Keratinocyte (primary cell): ENCODE measurements at places on chromosomes 6 and 20. TPM values are rescaled to one million over a fixed set of nuclear protein-coding genes. Genes with fewer than 3 reads are reported as not detected.

Gene COL11A2
- 0.06 to 0.18 TPM (median 0.08 TPM) in 3 replicates for polyA plus RNA-seq

Gene GHRH
- not detected in 3 replicates for polyA plus RNA-seq

Gene HLA-DOB
- polyA plus RNA-seq = 9.2 to 12.7 TPM (median 12.5 TPM) in 3 replicates

Gene FAM110A
- polyA plus RNA-seq = 12.3 to 15.5 TPM (median 13.2 TPM) in 3 replicates

- no peak for DNase-seq
- peaks cover 8% of the 10 kb centered on the region for H3K36me3 ChIP-seq
- H3K4me3 ChIP-seq = no peak overlapping the region
- H3K27ac ChIP-seq = no peak overlapping the region
- peaks cover 19% of the 10 kb centered on the region for H3K4me1 ChIP-seq
These were observed 61.6 kb downstream of the SRC start for GRCh38 chr20:37407573-37408002.

- no peaks in the 10 kb centered on the region for H3K36me3 ChIP-seq
- H3K27me3 ChIP-seq = peaks cover 8% of the 10 kb centered on the region
- DNase-seq = no peak
- no peak overlapping the region for H3K4me3 ChIP-seq
These were observed 148.2 kb downstream of the PREX1 start for GRCh38 chr20:48679599-48679998.

DNA sequence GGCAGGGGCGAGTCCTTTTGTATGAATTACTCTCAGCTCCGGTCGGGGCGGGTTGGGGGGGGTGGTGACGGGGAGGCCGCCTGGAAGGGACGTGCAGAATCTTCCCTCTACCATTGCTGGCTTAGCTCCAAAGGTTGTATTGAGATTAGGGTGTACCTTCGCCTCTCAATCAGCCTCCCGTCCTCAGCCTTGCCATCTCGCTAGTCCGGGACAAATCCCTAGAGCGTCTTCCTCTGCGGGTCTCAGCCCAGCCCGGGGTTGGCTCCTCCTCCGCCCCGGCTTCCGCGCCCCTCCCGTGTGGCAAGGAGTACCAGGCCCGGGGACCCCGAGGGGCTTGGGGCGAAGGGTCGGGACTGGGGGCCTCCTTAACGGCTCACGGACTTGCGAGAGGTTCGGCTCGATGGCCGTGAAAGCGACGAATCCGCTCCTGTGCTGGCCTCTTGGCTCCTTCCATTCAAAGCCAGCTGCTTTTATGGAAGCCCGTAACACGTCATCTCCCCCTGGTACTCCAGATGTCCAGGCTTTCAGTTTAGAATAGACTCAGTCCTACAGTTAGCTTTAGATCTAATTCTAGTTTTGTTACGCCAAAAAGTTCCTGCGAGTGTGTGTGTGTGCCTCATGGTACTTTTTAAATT, 636 bp upstream of the EEF1A1 start:
- H3K27me3 ChIP-seq = no peaks in the 10 kb centered on the region
- peaks cover 11% of the 10 kb centered on the region for H3K36me3 ChIP-seq
- DNase-seq = no peak

- no peaks in the 10 kb centered on the region for H3K36me3 ChIP-seq
- H3K4me1 ChIP-seq = peaks cover 45% of the 10 kb centered on the region
- no peaks in the 10 kb centered on the region for H3K27me3 ChIP-seq
- peak overlapping the region; percentile 47 for H3K27ac ChIP-seq
These were observed 1.7 kb downstream of the UNC5CL start for GRCh38 chr6:41037107-41037900.

GRCh38 chr6:9360881-9361280, 925.5 kb upstream of the SLC35B3 start:
- no peaks in the 10 kb centered on the region for H3K36me3 ChIP-seq
- H3K4me3 ChIP-seq = no peak overlapping the region
- H3K4me1 ChIP-seq = no peaks in the 10 kb centered on the region
- DNase-seq = no peak

GRCh38 chr6:106128981-106129781, 43.0 kb downstream of the PRDM1 start:
- peak overlapping the region; percentile 41 for H3K4me3 ChIP-seq
- peak overlapping the region; percentile 41 for H3K27ac ChIP-seq
- no peak for DNase-seq
- no peaks in the 10 kb centered on the region for H3K27me3 ChIP-seq

DNA sequence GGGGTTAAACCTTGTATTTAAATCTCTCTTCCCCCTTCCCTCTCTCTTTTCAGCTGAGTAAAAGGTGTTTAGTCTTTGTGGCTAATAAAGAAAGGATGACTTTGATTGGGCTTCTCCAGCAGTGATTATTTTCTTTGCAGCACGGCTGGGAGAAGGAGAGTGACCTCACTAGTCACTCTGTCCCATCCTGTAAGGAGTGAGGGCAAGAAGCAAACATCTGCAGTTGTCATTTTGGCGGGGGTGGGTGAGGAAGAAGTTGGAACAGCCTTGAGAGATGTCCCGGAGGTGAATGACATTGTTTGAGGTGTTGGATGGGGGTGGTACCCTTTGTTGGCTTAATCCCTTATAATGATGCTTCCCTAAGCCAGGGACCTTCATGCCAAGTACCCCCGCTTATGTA, 223.6 kb downstream of the EYA2 start:
- H3K27ac ChIP-seq = no peak overlapping the region
- no peaks in the 10 kb centered on the region for H3K27me3 ChIP-seq
- H3K4me3 ChIP-seq = no peak overlapping the region
- H3K36me3 ChIP-seq = no peaks in the 10 kb centered on the region

DNA sequence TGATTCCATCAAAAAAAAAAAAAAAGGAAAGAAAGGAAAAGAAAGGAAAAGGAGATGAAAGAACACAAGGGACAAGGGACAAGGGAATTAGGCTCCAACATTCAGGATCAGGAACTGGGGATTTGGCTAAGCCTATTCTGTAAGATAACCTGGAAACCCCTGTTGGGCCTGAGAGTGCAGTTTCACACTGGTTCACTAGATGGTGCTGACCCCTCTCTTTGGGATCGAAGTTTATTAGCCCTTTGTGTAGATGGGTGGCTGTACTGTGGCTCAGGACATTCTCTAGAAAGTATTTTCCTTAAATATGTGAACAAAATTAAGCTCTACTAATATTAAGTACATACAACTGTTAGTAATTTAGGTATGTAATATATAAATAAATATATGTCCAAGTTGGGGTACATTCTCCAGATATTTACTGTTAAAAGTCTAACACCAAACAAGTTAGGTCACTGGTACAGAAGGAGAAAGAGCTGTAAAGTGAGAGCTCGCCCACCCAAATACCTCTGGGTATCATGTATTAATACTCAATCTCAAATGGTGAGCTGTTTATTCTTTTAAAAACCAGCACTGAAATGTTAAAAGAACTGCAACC, 6.3 kb downstream of the OR2A4 start:
- H3K27me3 ChIP-seq = peaks cover 3% of the 10 kb centered on the region
- no peak overlapping the region for H3K27ac ChIP-seq
- no peaks in the 10 kb centered on the region for H3K36me3 ChIP-seq
- no peaks in the 10 kb centered on the region for H3K4me1 ChIP-seq
- DNase-seq = no peak
- H3K4me3 ChIP-seq = no peak overlapping the region

DNA sequence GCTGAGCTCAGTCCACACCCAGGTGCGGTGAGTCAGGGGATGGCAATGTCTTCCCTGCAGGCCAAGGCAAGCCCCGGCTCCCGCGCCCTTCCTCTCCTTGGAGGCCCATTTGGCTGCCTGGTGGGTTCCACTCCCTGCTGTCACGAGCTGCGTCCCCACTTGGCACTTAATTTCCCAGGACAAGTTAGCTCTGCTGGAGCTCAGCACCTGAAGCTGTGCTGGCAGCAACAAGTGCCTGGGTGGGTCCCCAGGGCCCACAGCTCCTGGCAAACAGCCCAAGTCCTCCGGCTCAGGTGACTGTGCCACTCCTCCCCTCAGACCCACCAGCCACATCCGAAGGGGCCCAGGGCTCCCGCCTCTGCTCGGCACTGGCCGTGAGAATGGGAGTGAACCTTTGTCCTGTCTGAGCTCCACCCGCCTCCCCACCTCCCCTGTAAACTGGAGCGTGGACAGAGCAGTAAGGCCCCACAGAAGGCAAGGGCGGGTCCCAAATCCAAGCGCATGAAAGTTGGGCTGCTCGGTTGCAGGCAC, 16.9 kb downstream of the LAMA5 start:
- peaks cover 50% of the 10 kb centered on the region for H3K4me1 ChIP-seq
- peak overlapping the region; percentile 97 for H3K27ac ChIP-seq
- peak overlapping the region; percentile 56 for H3K4me3 ChIP-seq
- no peaks in the 10 kb centered on the region for H3K27me3 ChIP-seq
- H3K36me3 ChIP-seq = peaks cover 27% of the 10 kb centered on the region

- H3K27ac ChIP-seq = no peak overlapping the region
- no peaks in the 10 kb centered on the region for H3K27me3 ChIP-seq
- DNase-seq = no peak
- H3K4me1 ChIP-seq = no peaks in the 10 kb centered on the region
- H3K36me3 ChIP-seq = no peaks in the 10 kb centered on the region
These were observed 88.6 kb downstream of the LIN28B start for GRCh38 chr6:105045526-105045925.

DNA sequence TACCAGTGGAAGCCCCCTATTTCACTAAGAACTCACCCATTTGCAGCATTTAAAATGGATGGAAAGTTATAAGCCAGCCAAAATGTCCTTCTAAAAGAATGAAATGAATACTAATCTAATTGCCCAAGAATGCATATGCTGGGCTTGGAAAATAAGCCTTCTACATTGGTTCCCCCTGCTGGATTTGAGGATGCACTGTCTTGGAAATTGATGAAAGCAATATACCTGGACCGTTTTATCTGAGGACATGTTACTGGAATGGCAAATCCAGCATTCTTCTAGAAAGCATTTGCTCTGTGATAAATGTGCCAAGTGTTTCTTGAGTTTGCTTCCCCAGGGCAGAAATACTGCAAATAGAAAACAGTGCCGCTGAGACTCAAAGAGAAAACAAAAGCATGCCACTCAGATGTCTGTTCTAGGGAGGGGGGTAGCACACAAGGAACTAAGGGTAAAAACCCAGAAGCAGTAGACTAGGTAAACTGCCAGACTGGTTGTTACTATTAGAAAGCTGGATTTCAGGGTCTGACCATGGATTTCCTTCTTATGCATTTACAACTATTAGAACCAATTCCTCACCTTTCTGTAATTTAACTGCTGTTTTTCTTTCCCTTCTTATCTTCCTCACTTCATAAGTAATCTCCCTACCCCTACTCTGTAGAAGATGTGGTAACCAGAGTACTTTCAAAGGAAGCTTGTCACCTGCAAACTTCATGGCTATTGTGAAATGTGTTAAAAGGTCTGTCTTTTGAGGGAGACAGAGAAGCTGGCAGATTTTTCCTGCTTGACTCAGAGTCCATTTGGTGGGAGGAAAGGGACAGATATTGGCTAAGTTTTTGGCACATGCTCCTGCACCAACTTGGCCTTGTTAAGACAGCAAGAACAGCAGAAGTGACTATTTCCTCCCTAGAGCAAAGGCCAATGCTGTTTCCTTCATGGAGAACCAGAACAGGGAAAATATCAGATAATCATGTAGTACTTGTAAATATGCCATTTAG, 642.6 kb downstream of the KIF16B start:
- H3K4me3 ChIP-seq = no peak overlapping the region
- no peaks in the 10 kb centered on the region for H3K36me3 ChIP-seq
- no peaks in the 10 kb centered on the region for H3K4me1 ChIP-seq
- no peak overlapping the region for H3K27ac ChIP-seq

DNA sequence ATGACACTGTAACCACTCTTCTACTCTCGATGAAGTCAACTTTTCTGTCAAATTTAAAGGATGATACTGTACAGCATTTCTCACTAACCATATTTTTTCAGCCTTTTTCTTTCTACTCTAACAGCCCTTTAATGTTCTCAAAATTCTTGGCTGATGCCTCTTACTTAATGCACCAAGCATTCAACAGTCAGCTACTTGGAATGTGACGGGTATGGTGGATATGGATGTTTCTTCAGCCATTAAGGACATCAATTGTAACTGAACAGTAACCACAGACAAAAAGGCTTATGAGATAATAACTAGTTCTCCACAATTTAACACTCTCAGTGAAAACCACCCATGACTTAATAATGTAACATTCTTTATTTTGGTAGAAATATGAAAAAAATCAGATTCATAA, 467.2 kb upstream of the ZNF337 start:
- H3K27me3 ChIP-seq = no peaks in the 10 kb centered on the region
- peak; percentile 13 for DNase-seq
- H3K36me3 ChIP-seq = no peaks in the 10 kb centered on the region
- H3K27ac ChIP-seq = no peak overlapping the region
- H3K4me3 ChIP-seq = no peak overlapping the region
- peaks cover 16% of the 10 kb centered on the region for H3K4me1 ChIP-seq

DNA sequence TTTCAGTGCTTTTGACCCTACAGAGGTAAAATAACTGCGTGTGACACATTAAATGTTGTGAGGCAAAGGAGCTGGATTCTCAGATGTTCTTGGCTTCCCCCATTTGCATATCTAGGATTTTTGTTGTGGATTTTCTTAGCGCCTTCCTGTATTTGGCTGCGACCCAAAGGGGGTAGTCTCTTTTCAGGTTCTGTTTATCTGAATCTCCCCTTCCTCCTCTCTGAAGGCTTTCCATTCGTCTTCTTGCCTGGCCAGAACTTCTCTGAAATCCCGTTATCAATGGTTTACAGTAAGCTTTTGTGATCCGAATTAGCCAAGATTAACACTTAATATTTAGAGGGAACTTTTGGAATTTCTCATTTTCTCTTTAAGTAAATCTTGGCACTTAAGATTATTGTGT, 60.8 kb downstream of the ADGRB3 start:
- DNase-seq = no peak
- no peak overlapping the region for H3K4me3 ChIP-seq
- no peaks in the 10 kb centered on the region for H3K36me3 ChIP-seq
- no peaks in the 10 kb centered on the region for H3K27me3 ChIP-seq
- no peaks in the 10 kb centered on the region for H3K4me1 ChIP-seq

GRCh38 chr6:42390228-42390934, 61.3 kb downstream of the TRERF1 start:
- no peaks in the 10 kb centered on the region for H3K27me3 ChIP-seq
- no peak overlapping the region for H3K27ac ChIP-seq
- DNase-seq = no peak
- no peak overlapping the region for H3K4me3 ChIP-seq
- H3K4me1 ChIP-seq = no peaks in the 10 kb centered on the region

GRCh38 chr6:118578617-118579016, 30.5 kb downstream of the PLN start:
- H3K36me3 ChIP-seq = no peaks in the 10 kb centered on the region
- no peak overlapping the region for H3K4me3 ChIP-seq
- no peaks in the 10 kb centered on the region for H3K27me3 ChIP-seq
- H3K27ac ChIP-seq = no peak overlapping the region

DNA sequence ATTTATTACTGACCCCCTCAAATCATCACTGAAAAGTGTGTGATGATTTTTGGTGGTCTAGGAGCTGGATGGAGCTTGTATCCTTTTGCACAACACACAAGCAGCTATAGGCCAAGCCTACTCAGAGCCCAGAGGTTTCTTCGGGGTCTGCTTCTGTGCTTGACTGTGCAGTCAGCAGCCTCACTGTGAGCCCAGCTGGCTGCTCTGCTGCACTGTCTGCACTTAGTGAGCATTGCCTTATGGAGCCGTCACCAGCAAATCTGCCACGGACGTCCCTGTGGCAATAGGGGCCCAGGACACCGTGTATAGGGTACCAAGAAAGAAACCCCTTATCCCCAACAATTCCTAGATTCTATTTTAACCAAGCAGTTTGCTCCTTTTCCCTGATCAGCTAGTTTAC, 38.6 kb upstream of the GMPR start:
- peaks cover 3% of the 10 kb centered on the region for H3K27me3 ChIP-seq
- no peak overlapping the region for H3K4me3 ChIP-seq
- DNase-seq = no peak
- no peak overlapping the region for H3K27ac ChIP-seq
- no peaks in the 10 kb centered on the region for H3K4me1 ChIP-seq

GRCh38 chr6:143802833-143803565, 40.1 kb upstream of the LTV1 start:
- DNase-seq = no peak
- H3K36me3 ChIP-seq = no peaks in the 10 kb centered on the region
- H3K27ac ChIP-seq = no peak overlapping the region
- H3K27me3 ChIP-seq = no peaks in the 10 kb centered on the region
